ENCODE measurements at places on chromosomes 3 and 15.

GRCh38 chr3:10169000-10169496, 4.3 kb downstream of the IRAK2 start:
- DNase-seq: no peak

- no peak for DNase-seq
Observed at GRCh38 chr15:85770096-85771041, 24.4 kb downstream of the KLHL25 start.

DNA sequence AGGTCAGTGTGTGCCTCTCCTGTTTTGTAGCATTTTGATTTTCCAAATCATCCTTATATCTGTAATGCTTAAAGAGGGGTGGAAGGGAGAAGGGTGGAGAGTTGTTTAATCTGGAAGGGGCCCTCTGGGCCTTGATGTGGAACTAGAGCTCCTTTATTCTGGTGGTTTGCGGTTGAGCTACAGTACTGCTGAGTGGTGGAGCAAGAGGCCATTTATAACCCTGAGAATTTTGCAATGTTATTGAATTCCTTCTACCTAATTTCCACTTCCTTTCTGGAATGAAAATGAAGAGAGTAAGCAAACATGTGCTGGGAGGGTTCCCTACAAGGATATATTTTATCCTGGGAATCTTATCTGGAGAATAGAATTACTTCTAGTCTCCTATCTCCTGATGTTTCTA, 35.3 kb upstream of the TUBGCP5 start:
- no peak for DNase-seq

DNA sequence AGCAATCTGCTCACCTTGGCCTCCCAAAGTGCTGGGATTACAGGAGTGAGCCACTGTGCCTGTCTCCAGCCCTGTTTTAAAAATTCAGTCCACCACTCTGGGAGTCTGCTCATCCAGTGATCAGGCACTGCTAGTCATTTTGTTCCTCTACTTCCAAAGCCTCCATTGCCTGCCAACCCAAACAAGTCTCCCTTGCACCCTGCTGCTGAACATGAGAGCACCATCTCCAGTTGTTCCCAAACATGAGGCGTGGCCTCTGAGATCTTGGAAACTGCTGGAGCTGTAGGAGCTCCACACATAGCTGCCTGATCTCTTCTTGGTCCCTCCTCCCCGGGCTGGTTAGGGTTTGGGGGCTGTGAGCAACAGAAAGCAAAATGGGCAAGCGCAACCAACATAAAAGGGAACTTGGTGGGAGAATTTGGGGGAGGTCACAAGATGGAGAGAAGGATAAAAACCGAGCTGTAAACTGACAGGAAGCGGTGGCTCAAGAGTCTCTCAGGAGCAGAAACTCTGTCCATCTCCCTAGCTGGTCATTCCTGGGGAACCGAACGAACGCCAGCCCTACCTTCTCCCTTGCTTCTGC, 49.6 kb upstream of the TLE3 start:
- no peak for DNase-seq

GRCh38 chr3:192373032-192373431, 354.3 kb downstream of the FGF12 start:
- no peak for DNase-seq

DNA sequence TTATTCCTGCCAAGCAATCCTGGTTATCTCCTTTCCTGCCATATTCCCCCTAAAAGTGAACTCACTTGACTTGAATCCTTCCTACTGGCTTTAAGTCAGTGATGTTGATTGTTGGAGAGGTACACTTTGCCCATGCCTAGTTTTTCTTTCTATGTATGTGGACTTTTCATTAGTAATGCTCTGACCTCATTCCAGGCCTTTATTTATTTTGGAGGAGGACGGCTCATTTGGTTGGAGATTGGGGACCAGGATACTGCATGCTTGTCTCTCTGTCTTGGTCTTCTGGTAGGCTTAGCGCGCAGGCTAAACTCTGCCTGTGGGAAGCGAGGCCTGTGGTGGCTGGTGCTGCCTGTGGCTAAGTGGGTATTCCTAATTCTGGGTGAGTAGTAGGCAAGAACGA, 29.1 kb upstream of the MTMR10 start:
- no peak for DNase-seq
